ENCODE measurements at places on chromosomes 1 and 21.

DNA sequence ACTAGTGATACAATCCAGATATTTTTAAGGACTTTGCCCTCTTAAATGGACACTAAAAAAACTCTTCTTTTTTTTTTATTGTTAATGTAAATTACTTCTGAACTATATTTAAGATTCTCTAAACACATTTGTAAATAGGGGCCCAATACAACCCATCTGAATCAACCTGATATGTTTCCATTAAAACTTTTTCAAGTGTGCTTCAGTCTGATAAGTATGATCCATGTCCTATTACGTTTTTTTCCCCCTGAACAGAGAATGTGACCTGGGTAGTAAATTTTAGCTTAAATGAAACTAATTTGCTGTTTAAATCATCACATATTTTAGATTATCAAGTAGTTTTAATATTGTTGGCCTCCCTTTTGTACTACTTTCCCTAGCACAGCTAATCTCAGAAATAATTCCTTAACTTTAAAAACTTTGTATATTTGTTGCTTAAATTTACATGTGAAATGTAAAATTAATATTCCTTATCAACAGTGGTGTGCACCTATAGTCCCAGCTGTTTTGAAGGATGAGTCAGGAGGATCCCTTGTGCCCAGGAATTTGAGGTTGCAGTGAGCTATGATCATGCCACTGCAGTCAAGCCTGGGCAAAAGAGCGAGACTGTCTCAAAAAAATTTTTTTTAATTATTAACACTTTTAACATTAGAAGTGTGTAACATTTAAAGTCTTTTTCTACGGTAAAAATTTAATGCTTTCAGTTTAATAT lies 3.0 kb upstream of the PKN2 start:
- no peak for DNase-seq

DNA sequence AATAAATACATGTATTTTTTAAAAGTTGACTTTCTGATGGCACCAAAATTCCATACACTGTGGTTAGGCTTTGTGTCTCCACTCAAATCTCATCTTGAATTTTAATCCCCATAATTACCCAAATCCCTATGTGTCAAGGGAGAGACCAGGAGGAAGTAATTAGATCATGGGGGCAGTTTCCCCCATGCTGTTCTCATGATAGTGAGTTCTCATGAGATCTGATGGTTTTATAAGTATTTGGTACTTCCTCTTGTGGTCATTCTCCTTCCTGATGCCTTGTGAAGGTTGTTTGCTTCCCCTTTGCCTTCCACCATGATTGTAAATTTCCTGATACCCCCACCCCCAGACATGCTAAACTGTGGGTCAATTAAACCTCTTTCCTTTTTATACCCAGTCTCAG lies 1218.4 kb upstream of the PRMT6 start:
- DNase-seq = no peak

DNA sequence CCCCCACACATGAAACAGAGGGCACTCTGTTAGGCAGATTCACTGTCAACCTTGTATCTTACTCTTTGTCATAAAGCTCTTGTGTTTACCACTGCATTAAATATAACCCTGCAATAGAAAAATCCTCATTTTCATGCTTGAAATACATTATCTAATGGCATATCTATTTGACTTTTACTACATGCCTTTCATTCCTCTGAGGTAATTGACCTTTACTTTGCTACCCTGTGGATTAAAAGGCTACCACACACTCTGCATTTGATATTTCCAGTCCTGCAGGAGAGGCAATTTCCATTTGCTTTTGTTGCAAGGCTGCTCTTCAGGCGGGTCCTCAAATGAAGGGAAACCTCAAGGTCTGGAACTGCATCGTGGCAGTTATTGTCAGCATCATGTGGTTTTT lies 238.0 kb downstream of the NTNG1 start:
- DNase-seq = no peak

GRCh38 chr21:44391345-44392091 lies 38.1 kb downstream of the TRPM2 start:
- no peak for DNase-seq

- DNase-seq = no peak
Measured at GRCh38 chr1:169308313-169309039, 59.1 kb downstream of the NME7 start.

DNA sequence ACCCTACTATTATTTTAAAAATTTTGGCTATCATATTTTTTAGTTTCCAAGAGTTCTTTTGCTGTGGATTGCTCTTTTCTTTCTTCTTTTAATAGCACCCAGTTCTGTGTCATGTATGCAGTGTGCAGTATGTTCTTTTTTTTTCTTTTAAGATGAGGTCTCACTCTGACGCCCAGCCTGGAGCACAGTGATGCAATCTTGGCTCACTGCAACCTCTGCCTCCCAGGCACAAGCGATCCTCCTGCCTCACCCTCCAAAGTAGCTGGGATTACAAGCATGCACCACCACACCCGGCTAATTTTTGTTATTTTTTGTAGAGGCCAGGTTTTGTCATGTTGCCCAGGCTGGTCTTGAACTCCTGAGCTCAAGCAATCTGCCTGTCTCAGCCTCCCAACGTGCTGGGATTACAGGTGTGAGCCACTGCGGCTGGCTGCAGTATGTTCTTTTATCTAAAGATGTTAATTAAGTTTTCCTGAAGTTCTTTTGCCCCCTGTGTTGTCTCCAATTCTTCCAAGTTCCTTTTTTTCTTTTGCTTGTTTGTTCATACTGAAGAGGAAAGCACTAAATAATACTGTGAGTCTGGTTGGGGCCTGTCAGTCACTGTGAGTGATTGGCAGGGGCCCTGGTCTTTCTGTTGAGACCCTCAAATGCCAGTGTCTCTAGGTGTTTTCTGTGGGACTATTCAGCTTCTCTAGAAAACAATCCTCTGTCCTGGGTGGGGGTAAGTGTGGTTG lies 17.5 kb upstream of the TTC22 start:
- no peak for DNase-seq

DNA sequence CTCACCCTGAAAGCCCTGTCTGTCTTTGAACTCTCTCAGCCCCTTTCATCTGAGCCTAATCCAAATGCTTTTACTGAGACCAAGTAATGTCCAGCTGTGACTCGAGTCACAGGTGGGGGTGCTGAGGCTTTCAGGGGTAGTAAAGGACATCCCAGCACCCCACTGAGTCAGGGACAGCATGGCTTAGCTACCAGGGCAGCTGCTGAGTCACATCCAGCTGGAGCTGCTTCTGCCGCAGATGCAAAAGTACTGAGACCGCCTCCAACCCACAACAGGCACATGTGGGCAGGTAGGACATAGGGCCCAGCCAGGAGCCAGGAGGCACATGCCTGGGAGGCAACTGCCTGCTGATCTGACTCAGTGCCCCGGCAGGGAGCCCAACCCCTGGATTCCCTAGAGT lies 6.7 kb upstream of the VSIG8 start:
- no peak for DNase-seq

DNA sequence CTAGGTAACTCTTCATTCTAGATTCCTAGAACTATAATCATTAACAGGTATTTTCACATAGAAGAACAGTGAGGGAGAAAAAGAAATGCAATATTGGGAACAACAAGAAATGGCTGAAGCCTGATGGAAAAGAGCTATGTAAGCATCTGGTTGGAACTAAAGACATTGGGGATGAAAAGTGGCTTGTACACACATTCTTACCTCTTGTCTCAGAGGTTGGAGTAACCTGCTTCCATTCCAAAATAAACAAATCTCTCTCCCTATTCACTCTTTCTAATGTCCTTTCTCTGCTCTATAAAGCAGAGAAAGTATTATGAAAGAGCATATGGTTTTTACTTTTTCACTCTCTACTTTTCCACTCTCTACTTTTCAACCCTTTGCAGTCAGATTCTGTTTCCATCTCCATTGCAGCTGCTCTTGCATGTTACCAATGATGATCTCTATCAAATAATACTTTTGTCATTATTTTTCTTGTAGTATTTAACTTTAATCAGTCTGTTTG lies 37.5 kb downstream of the CMPK1 start:
- no peak for DNase-seq

DNA sequence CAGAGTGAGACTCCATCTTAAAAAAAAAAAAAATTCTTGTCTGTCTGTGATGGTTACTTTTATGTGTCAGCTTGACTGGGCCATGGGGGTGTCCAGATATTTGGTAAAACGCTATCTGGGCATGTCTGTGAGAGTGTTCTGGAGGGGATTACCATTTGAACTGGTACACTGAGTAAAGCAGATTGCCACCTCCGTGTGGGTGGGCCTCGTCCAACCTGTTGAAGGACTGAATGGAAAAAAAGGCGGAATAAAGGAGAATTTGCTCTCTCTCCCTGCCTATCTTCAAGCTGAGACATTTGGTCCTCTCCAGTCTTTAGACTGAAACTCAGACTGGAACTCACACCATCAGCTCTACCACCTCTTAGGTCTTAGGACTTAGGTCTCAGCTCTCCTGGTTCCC lies 82.8 kb downstream of the MIS18A start:
- no peak for DNase-seq

GRCh38 chr21:44456214-44456914 lies 1.1 kb downstream of the LRRC3 start:
- DNase-seq = peak; percentile 27

- DNase-seq = no peak
Measured at GRCh38 chr1:236030534-236030933, 34.4 kb downstream of the NID1 start.

DNA sequence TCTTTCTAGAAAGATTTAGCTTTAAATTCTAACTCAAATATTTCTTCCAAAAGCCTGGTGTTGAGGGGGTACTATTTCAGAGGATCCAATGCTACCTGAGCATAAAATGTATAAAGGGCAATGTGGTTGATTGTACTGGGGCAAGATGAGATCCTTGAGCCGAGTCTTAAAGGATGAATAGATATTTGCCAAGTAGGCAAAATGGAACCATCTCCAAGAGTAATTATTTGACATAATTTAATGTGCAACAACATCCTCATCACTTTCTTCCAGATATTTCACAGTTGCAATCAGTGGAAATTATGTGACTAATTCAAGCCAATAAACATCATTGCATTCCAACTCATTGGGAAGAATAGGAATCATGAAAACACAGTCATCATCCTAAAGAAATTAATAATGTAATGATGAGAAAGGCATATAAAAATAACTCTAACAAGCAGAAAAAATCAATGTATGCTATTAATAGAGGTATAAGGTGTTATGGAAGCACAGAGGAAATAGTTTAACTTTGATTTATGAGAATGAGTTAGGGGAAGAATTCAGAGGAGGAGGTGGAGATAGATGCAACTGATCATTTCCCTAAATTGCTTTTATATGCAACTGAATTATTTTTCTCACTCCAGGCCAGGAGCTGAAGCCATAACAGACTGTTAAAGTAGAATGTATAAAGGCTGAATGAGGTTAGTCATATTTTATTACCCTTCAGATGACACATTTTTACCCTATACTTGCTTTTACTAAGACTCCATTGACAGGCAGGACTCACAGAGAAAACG lies 30.0 kb upstream of the RGS4 start:
- DNase-seq = no peak

GRCh38 chr1:154955039-154955717 lies 721 bp downstream of the PBXIP1 start:
- peak; percentile 56 for DNase-seq

GRCh38 chr1:234154320-234155251 lies 218.7 kb upstream of the COA6 start:
- peak; percentile 17 for DNase-seq

DNA sequence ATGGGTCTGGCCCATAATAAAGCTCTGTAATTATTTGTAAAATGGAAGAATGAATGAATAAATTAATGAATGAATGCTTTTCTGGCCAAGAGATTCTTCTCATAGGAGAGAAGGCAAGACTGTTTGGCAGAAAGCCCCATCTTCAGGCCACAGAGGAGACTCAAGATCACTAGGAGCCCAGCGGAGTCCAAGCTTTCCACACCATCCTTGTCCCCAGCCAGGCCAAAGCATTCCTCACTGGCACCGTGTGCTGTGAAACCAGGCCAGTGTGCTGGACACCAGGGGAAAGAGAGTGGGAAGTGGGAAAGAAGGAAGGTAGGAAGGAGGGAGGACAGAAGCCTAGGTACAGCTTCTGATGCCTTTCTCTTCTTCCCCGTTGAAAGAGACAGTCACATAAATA lies 86.4 kb downstream of the PLXNA2 start:
- no peak for DNase-seq

- DNase-seq = peak; percentile 81
Measured at GRCh38 chr1:204806943-204807687, 63.5 kb upstream of the NFASC start.

- no peak for DNase-seq
Measured at GRCh38 chr21:14918527-14918926, 146.3 kb downstream of the NRIP1 start.

GRCh38 chr1:44827197-44828002 lies 15.7 kb downstream of the PTCH2 start:
- no peak for DNase-seq

DNA sequence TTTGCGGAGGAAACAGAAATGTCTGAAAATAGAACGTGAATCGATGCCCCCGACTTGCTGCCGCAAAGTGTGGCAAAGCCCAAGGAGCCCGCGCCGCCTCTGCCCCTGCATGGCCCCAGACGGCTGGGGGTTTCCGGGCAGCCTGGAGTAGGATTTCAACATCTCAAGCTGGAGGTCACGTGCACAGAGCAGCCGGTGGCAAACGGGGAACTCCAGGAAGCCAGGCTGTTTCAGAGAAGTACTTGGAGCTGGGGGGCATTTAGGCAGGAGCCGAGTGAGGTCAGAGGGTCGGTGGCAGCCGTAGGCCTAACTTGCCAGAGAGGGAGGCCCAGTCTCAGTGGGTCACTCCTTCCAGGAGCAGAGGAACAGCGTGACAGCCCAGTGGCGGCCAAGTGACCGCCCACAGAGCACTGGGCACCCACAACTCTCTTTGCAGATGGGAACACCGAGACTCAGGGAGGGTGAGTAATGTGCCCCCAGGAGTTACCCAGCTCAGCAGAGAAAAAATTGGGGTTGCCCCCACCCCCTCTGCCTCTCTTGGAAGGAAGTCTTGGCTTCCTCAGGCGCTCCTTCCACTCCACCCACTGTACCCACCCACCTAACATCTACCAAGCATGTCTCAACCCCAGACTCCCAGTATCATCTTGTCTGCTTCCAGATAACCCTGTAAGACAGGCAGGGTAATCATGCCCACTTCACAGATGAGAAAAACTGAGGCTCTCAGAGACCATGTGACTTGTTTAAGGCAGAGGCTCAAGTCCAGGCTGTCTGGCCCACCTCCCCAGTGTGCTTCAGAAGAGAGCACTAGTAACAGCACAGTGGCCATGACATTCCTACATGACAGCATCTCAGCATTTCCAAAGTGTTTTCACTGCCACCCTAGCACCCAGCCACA lies 179.4 kb downstream of the HIVEP3 start:
- peak; percentile 54 for DNase-seq

DNA sequence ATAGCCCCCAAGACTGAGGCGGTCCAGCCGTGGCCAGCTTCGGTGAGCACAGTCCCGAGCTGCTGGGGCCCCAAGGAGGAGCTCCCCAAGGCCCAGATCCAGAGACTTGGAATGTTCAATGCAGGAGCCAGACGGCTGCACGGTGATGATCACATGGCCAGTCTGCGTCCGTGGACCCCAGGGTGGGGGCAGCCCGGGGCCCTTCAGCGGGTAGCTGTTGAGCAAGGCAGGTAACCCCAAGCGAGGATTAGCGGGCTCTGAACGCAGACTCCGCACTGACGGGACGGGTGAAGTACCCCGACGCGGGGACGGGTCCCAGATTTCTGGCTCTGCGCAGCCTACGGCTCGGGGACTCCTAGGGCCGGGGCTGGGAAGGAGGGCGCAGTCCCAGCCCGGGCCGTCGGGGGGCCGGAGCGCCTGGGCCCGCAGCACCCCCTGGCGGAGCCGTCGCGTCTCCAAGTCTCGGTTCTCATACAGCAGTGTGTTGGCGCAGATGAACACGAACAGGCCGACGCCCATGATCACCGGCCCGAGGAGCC lies 2.7 kb downstream of the TMEM200B start:
- DNase-seq = peak; percentile 82
